GM23338 (cell line): ENCODE measurements at places on chromosomes 5 and 9. TPM values are rescaled to one million over a fixed set of nuclear protein-coding genes. Genes with fewer than 3 reads are reported as not detected.

LPAR1 gene
- total RNA-seq, result 2.9 and 3.8 TPM in 2 replicates

DNA sequence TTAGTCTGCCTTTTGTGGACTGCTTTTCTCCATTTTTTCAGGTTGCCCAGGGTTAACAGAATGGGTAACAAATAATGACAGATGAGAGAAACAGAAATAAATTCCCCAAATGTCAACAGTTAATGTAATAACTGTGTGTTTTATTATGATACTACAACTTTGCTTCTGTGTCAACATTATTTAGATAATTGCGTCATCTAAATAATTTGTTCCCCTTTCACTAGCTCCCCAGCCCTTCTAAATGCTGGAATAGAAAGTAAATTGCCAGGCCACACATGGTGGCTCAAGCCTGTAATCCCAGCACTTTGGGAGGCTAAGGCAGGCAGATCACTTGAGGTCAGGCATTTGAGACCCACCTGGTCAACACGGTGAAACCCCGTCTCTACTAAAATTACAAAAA lies 53.5 kb downstream of the RNF38 start:
- DNase-seq, result no peak

DNA sequence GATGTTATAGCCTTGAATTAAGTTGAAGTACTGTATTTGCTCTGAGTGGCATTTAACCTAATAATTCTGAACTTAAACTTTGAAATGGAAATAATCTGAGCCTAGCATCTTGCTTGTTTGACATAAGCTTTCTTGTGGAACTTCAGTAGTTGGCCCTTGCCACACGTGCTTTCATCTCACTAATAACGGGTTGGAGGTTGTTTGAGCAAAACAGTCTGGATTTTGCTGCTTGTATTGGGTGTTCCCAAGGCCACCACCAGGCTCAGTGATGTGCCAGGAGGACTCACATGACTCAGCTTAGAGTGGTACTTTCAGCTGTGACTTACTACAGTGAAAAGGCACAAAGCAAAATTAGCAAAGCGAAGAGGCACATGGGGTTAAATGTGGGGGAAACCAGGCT lies 35.7 kb downstream of the SECISBP2 start:
- no peak for DNase-seq

DNA sequence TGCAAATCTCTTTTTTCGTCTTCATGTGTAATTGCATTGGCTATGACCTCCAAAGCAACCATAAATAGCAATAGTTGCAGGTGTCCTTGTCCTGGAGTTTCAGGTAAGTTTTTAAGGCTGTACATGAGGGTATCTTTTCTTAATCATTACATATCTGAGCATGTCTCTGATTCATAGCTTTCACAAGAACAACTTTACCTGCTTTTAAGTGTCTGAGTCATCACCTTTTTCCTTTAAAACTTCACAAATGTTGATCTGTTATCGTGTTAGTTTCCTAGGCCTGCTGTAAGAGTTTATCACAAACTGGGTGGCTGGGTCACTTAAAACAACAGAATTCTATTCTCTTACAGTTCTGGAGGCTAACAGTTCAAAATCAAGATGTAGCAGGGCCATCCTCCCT lies 13.8 kb downstream of the GARNL3 start:
- DNase-seq, result no peak

DNA sequence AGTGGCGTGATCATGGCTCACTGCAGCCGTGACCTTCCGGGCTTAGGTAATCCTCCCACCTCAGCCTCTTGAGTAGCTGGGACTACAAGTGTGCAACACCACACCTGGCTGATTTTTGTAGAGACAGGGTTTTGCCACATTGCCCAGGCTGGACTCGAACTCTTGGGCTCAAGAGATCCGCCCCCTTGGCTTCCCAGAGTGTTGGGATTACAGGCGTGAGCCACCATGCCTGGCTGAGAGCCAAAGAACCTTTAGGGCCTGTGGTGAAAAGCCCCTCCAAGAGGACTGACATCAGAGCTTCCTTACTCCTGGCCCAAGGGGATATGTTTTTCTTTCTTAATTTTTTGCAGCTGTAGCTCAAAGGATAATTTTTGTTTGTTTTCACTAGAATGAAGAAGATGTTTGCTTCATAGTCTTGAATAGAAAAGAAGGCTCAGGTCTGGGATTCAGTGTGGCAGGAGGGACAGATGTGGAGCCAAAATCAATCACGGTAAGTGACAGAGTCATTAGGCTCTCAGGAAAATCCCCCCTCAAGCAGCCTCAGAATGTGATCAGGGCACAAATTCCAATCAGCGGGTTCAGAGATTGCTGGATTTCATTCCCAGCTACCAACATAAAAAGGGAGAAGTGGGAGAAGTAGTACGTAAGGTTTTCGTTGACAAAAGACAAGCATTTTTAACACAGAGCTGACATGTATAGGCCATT lies 77.1 kb downstream of the GOLPH3 start:
- DNase-seq, result no peak
